CD4-positive, alpha-beta T cell treated with Interleukin-10 for 1 hour (primary cell): ENCODE measurements at places on chromosomes 4 and X.
A peak's percentile ranks its signal among the peaks of the same experiment; 100 is the strongest.

GRCh38 chrX:24987731-24988130 is 28.0 kb downstream of the ARX start:
- no peak for DNase-seq

DNA sequence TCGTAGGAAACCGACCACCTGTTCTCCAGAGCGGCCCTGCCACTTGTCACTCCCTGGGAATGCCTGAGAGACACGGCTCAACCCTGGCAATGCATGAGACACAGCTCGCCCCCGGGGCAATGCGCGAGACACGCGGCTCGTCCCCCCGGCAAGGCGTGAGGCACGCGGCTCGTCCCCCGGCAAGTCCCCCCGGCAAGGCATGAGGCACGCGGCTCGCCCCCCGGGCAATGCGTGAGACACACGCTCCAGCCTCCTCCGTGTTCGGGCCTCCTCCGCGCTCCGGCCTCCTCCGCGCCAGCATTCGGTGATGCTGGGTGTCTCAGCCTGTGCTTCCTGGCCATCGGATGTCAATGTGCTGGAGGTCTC is 27.5 kb upstream of the CPLX1 start:
- DNase-seq, result no peak

- no peak for DNase-seq
Observed at GRCh38 chr4:74933562-74934015, 673 bp downstream of the PARM1 start.

DNA sequence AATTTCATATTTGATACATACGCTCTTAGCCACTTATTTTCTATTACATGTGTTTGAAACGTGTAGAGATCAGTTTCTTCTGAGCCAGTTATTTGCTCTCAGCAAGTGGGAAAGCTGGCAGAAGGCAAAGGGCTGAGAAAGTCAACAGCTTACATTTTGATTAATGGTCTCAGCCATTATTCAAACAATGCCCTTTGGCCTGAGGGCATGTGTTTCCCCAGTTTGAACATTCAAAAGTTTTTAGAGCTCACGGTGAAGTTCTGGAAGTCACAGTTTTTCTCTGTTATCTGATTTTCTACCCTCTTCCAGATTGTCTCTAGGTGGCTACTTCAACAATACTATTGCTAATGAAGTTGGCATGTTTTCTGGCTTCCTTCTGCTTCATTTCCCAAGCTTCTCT is 591.8 kb upstream of the CPEB2 start:
- no peak for DNase-seq

DNA sequence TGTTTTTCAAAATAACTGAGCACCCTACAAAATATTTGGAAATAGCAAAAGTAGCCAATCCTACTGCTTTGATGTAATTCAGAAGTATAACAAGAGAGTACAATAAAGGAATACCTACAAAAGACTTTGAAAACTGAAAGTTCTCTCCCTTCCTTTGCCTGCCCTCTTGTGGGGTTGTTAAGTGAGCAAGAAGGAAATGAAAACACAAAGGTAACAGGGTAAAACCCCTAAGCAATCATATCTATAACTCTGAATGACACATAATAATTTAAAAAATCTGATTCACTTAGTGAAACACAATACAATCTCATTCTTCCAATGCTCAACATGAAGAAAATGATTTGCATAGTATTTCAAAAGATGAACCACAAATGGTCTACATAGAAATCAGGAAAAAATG is 98.2 kb downstream of the FRYL start:
- DNase-seq, result peak; percentile 52

DNA sequence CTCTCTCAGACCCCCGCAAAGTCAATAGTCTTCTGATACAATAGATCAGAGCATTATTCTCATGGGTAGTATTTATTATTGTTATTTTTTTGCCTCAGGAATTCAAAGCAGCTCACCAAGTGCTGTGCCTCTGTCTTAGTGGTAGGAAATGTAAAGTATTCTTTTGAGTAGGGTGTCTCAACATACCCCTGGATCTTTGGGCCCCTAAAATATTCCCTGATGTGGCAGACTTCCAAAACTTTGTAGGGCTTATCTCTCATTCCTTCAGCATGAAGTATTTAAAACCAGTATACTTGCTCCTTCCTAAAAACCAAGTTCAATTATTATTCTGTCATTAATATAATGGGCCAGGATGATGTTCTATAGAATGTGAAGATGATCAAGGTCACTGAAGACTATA is 115.3 kb upstream of the ZNF827 start:
- DNase-seq, result no peak

DNA sequence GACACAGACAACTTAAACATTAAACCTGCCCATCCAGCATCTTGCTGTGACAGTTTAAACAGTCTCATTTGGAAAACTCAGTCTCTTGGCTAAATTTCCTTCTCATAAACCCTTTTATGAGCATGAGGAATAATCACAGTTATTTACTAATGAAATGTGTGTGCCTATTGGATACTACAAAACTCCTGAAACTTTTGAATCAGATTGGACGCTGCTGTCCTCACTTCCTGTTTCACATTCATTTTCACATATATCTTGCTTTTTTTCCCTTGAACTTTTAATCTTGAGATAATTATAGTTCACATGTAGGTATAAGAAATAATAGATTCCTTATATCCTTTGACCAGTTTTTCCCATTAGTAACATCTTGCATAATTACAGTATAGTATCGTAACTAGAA is 111.7 kb downstream of the CDKL5 start:
- no peak for DNase-seq

DNA sequence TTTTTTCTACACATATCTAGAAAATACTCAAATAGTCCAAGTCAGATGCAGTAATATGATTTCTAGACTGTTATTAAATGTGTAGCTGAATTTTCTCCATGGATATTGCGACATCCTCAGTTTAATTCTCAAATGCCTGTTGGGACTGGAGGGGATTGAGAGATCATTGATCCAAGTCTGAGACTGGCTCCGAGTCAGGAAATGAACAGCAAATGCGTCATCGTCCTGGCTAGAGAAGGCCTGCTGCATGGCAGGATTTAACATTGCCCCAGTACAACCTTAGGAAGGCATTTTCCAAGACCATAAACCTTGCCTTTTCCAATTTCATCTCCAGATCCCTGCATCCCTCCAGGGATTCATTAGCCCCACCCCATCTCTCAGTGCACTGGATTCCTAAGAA is 56.6 kb upstream of the SLC6A14 start:
- DNase-seq, result no peak

- peak; percentile 61 for DNase-seq
Observed at GRCh38 chr4:76212851-76213414, 691 bp downstream of the SCARB2 start.

- peak; percentile 60 for DNase-seq
Observed at GRCh38 chr4:1171311-1172227, 814 bp downstream of the SPON2 start.

GRCh38 chrX:129754056-129755024 is 15.6 kb downstream of the XPNPEP2 start:
- no peak for DNase-seq

DNA sequence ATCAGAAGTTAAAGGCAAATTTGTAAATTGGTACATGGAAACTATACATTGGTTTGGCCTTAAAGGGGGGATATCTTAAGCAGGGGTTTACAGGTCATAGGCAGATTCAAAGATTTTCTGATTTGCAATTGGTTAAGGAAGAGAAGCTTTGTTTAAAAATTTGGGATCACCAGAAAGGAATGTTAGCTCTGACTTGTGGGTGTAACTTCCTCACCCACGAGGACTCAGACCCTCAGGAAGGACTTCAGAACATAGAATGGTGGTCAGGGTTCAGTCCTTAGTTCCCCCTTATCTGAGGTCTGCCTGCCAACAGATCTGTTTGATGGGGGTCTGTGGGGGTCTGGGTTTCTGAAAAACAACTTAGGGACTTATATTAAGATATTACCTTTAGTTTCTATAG is 427.4 kb upstream of the DIPK2B start:
- DNase-seq, result no peak

DNA sequence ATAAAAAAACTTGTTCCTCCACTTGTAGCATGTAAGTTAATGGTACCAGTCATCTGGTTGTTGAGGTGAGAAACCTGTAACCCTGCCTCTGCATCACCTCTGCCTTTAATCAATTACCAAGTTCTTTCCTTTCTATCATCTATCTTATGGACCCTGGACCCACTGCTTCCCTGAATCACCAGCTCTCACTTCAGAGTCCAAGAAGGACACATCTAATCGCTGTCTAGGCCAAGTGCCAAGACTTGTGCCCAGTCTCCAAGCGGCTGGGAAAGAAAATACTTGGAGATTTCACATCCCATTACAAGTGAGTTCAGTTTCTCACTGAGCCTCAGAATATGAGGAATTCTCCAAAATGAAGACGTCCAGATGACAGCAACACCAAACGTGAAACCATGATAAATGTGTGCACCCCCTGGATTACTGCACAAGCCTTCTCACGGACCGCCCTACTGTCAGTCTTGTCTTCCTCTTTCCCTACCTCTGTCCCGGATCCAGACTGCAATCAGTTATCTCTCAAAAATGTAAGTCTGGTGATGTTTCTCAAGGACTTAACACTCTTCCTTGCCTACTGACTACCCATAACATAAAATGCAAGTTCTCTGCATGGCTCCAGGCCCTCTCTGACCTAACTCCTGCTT is 10.4 kb downstream of the PALLD start:
- DNase-seq, result no peak

GRCh38 chr4:1553365-1553764 is 130.7 kb downstream of the FAM53A start:
- no peak for DNase-seq

DNA sequence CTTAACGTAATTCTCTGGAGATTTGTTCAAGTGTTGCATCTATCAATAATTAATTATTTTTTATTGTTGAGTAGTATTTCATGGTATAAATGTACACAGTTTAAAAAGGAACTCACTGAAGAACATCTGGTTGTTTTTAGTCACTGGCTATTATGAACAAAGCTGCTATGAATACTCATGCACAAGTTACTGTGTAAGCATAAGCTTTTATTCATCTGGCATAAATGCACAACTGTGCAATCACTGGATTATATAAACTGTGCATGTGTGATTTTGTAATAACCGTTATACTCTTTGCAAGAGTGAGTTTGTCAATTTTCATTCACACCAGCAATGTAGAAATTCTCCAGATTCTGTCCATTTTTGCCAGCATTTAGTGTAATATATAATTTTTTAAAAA is 43.8 kb upstream of the UBQLN2 start:
- no peak for DNase-seq

DNA sequence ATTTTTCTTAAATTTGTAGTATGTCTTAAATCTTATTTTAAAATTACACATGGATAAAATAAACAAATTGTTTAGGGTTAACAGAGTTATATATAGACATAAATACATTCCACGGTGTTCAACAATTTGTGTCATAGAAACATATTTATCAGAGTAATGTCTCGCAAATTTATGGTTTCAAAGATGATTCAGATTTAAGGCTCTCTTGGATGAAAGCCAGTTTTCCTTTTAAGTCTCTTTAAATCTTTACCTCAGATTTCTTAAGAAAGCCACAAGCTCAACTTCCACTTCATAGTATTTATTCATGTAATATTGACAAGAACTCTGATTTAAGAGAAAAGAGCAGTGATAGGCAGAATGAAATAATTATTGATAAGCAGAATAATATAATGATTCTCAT is 1254.8 kb upstream of the ADGRL3 start:
- no peak for DNase-seq

DNA sequence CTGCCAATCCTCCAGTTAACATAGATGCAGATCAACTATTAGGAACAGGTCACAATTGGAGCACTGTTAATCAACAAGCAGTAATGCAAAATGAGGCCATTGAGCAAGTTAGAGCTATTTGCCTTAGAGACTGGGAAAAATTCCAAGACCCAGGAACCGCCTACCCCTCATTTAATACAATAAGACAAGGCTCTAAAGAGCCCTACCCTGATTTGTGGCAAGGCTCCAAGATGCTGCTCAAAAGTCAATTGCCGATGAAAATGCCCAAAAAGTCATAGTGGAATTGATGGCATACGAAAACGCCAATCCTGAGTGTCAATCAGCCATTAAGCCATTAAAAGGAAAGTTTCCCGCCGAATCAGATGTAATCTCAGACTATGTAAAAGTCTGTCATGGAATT is 20.5 kb upstream of the TRIM61 start:
- no peak for DNase-seq
